ENCODE measurements at places on chromosomes 5 and 9. TPM values are rescaled to one million over a fixed set of nuclear protein-coding genes. Genes with fewer than 3 reads are reported as not detected.

Gene PTPRD
- total RNA-seq = not detected

Gene RAD50
- total RNA-seq = 11.6 TPM

Gene MAST4
- total RNA-seq = 5.7 TPM

Gene SHC3
- 3.2 TPM for total RNA-seq

Gene FBXL17
- 9.2 TPM for total RNA-seq

Gene RNF38
- 27.3 TPM for total RNA-seq

Gene IL3
- not detected for total RNA-seq

DNA sequence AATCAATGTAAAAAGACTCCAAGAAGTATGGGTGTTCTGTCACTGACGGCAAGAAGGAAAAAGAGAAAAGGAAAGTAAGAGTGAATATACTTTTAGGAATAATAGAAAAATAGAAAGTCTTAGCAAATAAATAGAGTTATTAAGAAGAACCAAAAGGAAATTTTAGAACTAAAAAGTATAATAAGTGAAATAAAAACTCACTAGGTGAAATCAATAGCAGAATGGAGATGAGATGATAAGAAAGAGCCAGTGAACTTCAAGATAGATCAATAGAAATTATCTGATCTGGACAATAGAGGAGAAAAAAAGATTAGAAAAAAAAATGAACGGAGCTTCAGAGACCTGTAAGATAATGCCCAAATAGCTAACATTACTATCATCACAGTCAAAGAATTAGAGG is 31.6 kb upstream of the ANXA6 start:
- DNase-seq = no peak

DNA sequence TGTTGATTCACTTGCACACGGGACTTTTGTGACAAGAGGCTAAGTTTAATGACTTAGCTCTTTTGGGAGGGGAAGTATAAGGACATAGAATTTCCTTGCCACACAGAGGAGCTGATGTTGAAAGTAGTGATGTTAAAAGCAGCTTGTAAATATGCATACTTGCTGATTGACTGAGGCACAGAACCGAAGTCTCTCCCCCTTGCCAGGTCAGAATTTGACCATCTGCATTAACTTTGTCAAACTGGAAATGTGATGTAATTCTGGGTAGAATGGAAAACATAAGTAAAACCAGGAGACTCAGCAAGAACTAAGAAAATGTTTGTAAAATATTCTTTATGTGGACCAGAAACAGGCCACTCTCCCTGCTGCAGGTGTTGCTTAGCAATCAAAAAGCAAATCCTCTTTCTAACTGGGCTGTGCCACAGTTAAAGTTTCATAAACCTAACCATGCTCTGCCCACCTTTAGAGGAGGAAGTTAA is 284.2 kb downstream of the NR3C1 start:
- DNase-seq = no peak

DNA sequence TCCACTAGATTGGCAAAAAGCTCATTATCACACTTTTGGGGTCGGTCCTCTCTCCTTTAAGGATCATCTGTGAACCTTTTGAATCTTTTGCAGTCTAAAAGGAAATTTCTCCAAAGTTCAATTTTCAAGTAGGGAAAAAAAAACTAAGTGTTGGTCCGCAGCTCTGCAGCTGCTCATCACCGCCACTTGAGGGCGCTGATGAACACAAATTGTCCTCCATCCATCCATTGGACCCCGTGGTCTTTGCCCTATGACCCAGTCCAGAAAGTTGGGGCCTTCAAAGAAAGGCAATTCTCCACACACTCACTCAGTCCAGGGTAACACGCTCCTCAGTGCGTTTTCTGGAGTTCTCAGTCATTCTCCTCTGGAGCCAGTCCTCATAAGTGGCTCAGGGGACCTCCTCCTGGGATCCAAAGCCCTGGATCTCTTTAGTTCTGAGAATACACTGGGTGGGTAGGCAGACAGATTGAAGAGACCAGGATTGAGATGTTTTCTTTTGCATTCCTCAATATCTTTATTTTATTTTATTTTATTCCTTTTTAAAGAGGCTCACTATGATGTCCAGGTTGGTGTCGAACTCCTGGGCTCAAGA is 63.6 kb upstream of the SLC28A3 start:
- DNase-seq = peak; percentile 15

GRCh38 chr5:135433681-135434426 is 13.3 kb downstream of the DCANP1 start:
- no peak for DNase-seq

GRCh38 chr9:35703906-35704672 is 14.4 kb upstream of the TPM2 start:
- no peak for DNase-seq

DNA sequence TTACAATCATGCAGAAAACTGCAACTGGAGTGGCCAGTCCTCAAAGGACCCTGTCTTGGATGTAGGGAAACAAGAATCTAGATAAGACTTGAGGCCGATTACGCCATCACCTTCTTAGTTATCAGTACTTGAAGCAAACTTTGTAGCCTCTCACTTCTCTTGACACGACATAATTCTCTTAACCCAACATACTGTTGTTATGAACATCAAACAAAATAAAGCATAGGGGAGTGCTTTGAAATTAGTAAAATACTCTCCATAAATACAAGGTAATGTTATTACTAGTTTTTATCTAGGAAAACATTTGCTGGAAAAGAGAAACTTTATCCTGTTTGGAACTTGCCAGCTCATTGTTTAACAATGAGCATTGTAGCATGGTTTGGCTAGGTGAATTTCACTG is 574.9 kb upstream of the DMAC1 start:
- DNase-seq = no peak

DNA sequence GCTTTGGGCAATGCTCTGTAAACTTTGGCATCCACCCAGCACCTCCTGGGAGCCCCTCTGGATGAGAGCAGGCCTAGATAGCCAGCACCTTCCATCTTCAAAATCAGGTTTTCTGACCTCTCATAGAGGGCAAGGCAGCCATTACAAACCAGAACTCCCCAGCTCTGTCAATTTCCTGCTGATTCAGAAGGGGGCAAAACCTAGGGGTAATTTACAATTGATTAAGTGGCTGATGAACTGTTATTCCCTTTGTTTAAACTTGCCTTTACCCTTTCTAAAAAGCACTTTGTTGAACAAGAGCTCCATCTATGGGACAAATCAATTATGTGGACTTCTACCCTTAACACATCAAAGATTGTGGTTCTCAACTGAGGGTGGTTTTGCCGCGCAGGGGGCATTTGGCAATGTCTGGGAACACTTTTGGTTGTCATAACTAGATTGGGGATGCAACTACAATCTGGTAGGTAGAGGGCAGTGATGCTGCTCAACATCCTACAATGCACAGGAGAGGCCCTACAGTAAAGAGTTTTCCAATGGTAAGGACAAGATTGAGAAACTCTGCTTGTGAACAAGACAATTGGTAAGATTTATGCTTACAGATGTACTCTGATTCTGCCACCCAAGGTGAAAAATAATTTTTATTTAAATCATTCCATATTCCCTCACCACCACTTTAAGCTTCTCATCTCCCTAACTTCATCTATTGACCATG is 184.1 kb downstream of the MARCHF11 start:
- DNase-seq = peak; percentile 61

DNA sequence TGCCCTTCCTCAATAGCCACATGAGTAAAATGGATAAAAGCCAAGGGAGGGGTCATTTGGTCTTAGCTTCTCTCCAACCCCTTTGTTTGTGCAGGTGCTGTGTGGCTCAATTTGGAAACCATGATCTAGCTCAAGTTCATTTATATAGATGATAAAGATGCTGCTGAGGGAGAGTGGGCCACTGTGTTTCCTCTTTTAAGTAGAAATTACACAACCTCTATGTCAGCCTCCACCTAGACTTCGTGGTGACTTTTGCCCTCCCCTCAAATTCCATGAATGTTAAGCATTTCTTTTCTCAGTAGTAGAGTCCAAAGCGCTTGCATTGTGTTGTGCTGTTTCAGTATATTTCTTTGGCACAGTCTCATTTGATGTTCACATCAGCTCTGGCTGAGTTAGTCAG is 241.4 kb downstream of the ARHGAP26 start:
- DNase-seq = peak; percentile 33

DNA sequence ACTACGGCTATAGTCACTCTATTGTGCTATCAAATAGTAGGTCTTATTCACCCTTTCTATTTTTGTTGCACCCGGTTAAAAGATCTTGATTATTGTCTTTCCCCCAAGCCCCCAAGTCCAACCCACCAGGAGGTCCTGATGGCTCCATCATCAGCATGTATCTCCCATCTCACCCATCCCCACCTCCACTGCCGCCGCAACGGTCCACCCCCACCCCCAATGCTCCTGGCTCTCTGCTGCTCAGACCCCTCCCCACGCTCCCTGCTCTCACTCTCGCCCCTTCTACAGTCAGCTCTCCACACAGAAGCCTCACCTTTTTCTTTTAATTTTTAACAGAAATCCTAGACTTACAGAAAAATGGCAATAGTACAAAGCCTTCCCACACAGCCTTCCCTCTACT is 51.5 kb upstream of the SH3PXD2B start:
- no peak for DNase-seq

- DNase-seq = no peak
These were observed 33.3 kb upstream of the PTGS1 start for GRCh38 chr9:122337556-122337929.

DNA sequence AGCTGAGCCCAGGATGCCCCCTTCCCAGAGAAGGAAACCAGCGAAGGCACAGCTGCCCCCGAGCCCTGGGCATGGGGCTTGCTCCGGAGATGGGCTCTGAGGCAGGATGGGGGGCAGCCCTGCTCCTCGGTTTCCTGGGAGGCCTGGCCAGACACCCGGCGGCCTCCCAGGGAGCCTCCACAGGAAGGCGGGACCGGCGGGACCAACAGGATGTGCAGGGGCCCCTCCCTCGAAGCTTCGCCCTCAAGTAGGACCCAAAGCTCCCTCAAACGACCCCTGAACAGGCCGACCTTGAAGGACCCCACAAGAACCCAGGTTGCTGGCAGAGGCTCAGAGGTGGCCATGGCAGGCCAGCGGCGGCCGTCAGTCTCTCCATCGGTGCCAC is 11.7 kb downstream of the EXD3 start:
- peak; percentile 28 for DNase-seq

DNA sequence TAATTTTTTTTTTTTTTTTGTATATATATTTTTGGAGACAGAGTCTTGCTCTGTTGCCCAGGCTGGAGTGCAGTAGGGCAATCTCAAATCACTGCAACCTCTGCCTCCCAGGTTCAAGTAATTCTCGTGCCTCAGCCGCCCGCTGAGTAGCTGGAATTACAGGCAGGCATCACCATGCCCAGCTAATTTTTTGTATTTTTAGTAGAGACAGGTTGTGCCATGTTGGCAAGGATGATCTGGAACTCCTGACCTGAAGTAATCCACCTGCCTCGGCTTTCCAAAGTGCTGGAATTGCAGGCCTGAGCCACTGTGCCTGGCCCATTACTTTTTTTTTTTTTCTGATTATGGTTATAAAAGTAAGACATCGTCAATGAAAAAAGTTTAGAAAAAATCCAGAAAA is 84.0 kb upstream of the LMNB1 start:
- no peak for DNase-seq

DNA sequence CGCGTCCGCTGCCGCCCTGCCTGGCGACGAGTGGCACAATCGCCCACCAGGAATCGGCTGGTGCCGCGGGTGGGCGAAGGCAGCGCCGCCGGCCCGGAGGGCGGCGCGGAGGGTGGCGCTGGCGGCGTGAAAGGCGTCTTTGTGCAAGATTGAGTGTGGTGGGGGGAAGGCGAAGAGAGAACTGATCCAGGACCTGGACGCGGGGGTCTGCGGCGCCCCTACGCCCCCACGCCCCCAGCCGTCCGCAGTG is 4.6 kb upstream of the RGMB start:
- DNase-seq = no peak

- DNase-seq = no peak
These were observed 22.0 kb upstream of the GTF3C5 start for GRCh38 chr9:133008824-133009223.

DNA sequence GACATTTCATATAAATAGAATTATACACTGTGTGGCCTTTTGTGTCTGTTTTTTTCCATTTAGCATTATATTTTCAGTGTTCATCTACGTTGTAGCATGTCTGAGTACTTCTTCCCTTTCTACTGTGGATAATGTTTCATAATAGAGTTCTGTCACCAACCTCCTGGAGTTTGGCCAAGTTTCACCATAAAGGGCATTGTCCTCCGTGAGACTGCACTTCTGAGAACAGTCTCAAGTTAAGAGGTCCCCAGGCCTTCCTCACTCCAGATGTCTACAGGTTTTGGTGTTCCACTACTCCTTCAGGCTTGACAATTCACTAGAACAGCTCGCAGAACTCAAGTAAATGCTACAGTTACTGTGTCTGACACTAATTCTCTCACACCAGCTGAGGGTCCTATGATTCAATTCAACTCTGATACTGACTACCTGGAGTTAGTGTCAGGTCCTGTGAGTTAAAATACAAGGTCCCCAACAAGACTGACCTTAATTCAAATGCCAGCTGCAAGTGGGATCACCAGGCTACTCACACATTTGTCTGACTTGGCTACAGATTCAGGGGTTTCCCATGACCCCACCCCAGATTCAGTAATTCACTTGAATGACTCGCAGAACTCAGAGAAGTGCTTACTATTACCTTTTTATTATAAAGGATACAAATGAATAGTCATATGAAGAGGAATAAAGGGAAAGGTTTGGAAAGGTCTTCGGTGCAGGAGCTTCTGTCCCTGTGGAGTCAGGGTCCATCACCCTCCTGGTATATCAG is 31.1 kb downstream of the SLC35A4 start:
- peak; percentile 25 for DNase-seq

DNA sequence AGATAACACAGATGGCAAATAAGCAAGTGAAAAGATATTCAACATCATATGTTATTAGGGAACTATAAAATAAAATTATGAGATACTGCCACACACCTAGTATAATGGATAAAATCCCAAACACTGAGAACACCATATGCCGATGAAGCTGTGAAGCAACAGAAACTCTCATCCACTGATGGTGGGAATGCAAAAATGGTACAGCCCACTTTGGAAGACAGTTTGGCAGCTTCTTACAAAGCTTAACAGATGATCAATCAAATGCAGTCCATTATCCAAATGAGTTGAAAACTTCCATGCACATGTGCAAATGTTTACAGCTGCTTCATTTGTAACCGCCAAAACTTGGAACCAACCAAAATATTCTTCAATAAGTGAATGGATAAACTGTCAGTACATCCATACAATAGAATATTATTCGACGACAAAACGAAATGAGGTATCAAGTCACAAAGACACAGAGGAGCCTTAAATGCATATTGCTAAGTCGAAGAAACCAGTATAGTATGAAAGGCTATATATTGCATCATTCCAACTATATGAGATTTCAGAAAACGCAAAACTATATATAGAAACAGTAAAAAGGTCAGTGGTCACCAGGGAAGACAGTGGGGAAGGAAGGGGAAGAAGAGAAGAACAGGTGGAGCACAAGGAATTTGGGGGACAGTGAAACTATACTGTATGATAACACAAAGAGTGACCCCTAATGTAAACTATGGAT is 14.9 kb downstream of the PFDN1 start:
- DNase-seq = no peak

GRCh38 chr9:21788752-21789151 is 13.7 kb upstream of the MTAP start:
- no peak for DNase-seq

GRCh38 chr9:16418721-16419120 is 451.7 kb downstream of the BNC2 start:
- no peak for DNase-seq

- no peak for DNase-seq
These were observed 1.6 kb downstream of the CEMIP2 start for GRCh38 chr9:71766663-71767062.
